ENCODE measurements at places on chromosomes 6 and 20.

- DNase-seq, result no peak
Measured at GRCh38 chr20:32431457-32431856, 73.3 kb downstream of the ASXL1 start.

DNA sequence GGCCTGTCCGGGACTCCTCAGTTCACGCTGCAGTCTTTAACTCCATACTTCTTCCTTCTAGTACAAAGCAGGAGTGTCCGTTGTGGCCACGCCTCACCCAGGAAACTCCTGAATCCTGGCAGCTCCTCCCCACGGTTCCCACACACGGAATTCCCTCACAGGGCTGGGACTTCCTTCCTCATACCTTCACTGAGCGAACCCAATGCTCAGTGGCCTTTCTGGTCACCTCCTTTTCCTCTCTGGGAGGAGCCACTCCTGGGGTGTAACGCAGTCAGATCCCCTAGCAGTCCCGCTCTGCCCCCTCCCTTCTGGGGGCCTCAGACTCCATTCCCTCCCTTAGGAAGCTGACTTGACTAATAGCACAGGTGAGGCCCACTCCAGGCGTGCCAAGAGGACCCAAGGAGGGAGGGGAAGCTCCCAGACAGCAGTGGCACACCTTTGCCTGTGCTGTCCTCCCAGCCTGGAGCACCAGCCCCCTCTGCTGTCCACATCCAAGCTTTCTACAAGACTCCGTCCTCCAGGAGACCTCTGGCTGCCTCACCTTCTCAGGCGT, at the start of gene SLC52A3:
Gene SLC52A3 (minus strand): TSS at position 75 of the 553 bp plus-strand sequence. CDS start 2,726 bp downstream, outside the sequence.
- peak; percentile 31 for DNase-seq

DNA sequence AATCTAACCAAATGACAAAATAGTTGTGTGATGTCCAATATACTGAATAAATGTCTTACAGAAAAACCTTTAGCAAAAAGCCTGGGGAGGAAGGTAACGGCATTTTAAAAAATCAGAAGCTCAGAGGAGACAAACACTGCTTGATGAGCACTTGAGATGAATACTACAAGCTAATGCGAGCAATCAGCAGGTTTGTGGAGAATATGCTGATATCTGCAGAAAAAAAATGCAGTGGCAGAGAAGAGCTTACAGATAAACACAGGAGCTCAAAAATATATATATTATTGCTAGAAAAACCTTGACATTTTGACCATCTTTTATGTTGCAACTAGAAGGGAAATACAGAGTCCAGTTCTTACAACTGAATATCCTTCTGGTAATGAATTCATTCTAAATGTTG, 972.7 kb downstream of the KIF16B start:
- DNase-seq, result no peak

DNA sequence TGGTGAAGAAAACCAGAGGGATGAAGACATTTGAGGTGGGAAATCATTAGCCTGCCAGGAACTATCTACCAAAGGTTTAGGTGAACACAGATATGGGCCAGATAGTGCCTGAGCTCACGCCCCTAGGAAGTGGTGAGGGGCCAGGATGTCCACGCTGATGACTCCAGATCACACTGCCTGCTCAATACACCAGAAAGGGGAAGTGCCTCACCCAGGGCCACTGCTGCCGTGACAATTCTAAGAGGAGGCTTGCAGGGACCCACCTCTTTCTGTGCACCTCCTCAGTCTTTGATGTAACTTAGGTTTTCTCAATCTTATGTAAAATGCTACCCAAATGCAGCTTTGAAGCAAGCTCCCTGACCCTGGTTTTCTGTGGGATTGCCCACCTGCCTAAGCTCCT, 5.4 kb upstream of the RAB44 start:
- no peak for DNase-seq

- DNase-seq, result no peak
Measured at GRCh38 chr6:129929433-129929832, 68.3 kb upstream of the TMEM244 start.

- DNase-seq, result peak; percentile 15
Measured at GRCh38 chr6:53627391-53628218, 38.0 kb downstream of the KLHL31 start.

DNA sequence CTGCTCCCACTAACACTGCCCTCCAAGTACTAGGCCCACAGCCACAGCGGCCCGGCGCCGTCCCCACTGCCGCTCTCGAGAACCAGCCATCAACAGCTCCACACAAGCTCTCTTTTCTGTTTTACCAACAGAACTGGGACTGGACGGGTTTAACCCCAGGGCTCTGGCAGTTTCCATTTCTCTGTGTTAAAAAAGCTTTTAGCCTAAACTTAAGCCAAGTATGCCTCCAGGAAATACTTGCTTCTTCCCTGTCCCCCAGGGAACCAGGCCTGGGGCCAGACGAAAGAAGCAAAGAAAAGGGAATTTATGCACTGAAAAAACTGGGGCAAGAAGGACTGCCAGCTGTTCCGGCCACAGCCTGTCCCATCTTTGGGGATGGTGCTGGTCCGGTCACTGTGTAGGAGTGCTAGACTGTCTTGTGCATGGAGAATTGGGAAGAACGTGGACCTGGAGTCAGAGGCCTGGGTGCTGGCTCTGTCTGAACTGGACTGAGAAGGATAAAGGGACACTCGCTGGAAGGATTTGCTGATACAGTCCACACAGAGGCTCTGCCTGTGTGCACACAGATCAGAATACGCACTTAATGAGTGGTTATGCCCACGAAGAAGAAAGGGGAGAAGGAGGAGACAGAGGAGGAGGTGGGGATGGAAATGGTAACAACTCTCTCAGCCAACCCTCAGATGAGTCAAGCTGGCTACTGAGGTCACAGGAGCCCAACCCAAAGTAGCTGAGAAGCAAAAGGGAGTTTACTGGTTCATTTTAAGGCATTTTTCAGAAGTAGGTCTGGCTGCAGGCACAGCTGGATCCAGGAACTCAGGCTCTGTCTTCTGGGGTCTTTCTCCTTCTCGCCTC, 254.4 kb upstream of the PMEPA1 start:
- no peak for DNase-seq

DNA sequence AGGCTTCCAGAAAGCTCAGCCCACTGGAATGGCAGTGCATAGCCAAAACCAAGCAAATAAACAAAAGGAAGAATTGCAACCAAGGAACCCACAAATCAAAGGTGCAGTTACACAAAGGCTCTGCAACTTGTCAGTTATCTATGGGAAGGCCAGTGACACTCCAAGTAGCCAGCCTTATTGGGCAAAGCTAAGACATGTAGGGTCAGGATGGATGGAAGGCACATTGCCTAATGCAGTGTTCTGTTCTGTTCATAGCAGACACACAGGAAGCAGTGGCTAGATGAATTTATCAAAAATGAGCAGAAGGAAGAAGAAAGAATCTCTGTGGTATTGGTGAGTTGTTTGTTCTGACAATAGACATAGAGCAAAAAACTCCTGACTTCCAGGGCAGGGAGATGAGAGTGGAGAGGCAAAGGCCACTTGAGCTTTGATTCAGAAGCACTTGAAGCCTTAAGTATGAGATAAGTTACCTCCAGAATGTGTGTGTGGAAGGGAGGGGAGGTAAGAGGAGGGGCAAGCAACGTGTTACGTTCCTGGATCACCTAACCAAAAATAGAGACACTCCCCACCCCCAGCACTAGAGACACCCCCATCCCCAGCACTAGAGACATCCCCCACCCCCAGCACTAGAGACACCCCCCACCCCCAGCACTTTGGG, 57.9 kb upstream of the AKAP12 start:
- DNase-seq, result no peak

GRCh38 chr6:75611011-75611701, 9.5 kb downstream of the SENP6 start:
- no peak for DNase-seq

DNA sequence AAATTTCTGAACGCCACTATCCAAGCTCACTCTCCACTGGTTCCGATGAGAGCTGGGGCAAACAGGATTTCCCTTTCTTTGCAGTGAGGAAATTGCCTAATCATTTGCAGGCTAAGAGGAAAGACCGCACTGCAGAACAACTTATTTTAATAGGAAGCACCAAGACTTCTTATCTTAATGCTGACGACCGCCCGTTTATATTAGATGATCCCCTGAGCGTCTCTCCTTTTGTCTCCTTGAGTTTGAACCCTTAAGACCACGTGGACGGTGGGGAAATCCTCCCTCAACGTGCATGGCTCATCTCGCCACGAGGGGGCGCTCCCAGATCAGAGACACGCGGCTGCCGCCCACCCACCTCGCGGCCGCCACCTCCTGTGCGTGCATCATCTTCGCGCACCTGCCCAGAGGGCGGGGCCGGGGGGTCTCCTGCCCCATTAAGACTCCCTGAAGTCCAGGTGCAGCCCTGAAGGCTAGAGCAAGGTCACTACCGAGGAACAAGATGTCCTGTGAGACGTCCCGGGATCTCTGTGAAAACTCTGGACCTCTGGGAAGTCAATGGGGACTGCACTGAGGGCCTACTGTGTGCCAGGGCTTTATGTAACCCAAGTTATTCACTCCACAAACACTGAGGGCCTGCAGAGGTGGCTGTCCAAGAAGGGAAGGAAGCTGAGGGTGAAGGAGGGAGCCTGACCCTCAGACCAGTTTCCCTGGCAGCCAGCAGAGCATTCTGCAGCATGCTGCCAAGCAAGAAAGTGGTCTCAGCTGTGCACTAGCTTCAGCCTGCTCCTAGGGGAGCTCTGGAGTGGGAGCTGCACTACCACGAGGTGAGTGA, 28.1 kb downstream of the PDYN start:
- DNase-seq, result peak; percentile 83

DNA sequence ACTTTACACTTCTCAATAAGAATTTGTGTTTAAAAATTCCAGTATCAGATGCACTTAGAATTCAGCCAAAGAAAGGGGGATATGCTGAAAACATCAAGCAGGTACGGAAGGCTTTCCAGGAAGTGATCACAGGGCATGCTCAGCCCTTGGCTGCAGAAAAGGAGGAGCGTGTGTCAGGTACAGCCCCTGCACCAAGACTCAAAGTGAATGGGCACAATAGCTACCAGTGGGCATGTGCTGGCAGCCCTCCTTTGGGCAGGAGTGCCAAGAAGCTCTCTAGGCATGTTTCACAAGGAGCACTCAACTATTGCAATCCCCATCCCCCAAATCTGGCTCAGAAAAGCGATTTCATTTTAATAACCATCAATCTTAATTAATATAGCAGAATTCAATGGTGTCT, 298.8 kb downstream of the GMDS start:
- DNase-seq, result no peak

DNA sequence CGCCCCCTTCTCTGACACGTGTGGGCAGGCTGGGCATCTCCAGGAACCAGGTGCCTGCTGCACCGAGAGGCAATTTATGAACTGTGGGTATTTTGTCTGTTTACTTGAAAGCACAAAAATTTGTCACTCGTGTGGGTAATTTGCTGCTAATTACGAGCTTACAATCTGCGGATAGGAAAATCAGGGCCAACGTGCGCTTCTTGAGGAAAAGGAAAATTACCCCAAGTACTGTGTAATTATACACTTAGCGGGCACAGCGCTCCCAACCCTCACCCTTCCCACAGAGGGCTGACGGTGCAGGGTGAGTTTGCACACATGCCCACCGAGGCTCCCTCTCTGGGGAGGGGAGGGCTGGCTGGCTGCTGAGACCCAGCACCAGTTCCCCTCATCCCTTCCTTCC, 25.3 kb upstream of the MDGA1 start:
- no peak for DNase-seq

DNA sequence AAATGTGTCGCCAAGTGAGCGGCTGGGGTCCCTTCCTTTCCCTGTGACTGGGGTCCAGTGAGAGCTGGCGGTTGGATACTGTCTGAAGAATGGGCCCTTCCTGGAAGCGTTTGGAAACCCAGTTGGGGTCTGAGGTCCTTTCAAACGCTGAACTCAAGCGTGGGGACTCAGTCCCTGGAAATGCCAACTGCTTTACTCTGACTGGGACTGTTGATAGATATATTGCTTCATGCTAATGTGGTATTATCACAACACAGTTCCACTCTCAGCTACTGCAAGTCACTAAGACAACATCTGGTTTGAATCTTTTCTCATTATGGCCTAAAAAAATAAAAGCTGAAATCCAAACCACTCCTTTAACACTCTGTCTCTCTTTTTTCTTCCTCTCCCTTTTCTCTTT, 23.7 kb upstream of the PSMF1 start:
- no peak for DNase-seq

- DNase-seq, result no peak
Measured at GRCh38 chr6:148689168-148689567, 57.7 kb upstream of the UST start.

DNA sequence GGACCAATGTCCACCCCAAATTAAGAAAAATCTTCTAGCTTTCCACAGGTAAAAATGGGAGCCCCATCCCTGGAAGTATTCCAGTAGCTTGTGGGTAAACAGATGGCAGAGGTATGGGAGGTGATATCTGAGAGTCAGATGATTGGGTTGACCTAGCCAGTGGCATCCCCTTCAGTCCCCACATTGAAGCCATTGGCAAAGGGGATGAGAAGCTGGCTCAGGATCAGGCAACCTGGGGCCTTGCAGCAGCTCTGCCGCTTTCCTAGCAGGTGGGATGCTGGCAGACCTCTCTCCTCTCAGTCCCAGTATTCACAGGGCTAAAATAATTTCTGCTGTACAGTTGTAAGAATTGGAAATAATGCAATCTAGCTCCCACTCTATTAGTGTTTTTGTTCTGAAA, 108.9 kb upstream of the KCNG1 start:
- DNase-seq, result peak; percentile 11

GRCh38 chr20:45229264-45230056, 8.3 kb downstream of the SEMG2 start:
- DNase-seq, result peak; percentile 11

DNA sequence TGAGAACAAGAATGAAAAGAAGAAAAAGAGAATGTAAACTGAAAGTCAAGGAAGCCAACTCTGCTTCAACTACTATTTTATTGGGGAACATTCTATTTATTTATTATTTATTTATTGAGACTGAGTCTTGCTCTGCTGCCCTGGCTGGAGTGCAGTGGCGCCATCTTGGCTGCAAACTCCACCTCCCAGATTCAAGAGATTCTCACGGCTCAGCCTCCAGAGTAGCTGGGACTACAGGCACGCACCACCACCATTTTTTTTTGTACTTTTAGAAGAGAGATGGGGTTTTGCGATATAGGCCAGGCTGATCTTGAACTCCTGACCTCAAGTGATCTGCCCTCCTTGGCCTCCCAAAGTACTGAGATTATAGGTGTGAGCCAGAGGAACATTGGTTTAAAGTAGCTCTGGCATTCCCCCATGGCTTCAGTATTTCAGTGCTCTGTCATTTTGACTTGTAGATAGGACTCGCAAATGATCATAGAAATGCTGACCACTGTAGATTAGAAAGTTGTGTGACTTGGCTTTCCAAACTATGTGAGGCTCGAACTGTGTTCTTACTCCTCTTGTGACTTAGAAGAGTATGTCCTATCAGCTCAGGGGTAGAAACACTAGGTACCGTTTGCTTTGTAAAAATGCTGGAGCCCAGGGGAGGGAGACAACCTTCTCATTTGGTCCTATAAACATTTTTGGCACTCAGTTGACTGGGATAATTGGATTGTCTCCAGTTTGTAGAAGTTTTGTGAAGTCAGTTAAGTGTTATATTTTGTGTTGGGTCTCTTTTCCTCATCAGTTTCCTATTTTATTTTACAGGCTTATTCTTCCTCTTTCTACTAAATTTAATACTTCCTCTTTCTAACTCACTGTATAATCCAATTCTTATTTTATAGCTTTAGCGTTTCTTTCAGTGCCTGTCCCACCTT, 544.9 kb upstream of the CITED2 start:
- no peak for DNase-seq

All from NCI-H2171 treated with DMSO at 0.1 percent for 48 hours (cell line).